ENCODE measurements at places on chromosomes 2 and 18.

GRCh38 chr2:18047896-18048657 lies 169.6 kb downstream of the KCNS3 start:
- DNase-seq: no peak

DNA sequence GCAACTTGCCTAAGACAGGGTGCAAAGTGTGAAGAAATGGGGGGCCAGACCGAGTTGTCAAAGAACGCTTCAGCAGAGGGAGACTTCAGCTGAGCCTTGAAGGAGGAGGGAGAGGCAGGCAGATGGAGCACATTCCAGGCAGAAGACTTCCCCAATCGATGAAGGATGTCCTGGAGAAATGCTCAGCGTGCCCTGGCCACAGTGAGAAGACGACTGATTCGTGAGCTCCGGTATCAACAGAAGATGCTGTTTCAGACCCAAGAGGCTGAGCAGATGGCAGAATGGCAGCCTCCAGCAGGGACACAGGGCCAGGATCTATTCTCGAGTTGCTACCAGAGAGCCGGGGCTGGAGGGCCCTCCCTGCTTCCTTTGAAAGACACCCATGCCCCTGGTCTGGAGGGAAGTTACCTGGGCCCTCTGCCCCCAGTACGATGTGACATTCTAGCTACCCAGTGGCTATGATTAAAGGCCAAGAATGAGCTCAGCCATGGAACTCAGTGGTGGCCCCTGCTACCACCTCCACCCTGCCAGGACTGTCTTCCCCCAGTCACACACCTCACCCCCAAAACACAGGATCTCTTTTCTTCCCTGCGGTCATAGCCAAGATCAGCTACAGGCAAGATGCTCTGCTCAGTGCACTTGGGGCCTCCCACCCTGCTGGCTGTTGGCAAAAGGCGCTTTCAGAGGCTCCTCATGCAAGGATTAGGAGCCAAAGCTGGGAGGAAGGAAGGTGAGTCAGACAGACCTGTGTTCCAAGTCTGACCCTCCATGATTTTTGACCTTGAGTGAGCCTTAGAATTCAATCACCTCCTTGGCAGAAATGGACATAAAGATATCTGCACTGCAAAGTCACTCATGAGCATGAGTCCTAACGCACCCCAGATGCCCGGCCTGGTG lies 84.3 kb downstream of the TFCP2L1 start:
- DNase-seq: no peak

GRCh38 chr2:20660506-20661420 lies 6.2 kb upstream of the GDF7 start:
- DNase-seq: no peak

- no peak for DNase-seq
Observed at GRCh38 chr2:162478721-162479129, 134.8 kb downstream of the GCA start.

Data from stimulated activated CD8-positive, alpha-beta memory T cell treated with anti-CD3 and anti-CD28 coated beads, Interleukin-2, amount 100 ng/mL, for 48 hours (primary cell).